ENCODE measurements at places on chromosomes 7 and 10.

GRCh38 chr7:158264881-158265742, 322.5 kb downstream of the PTPRN2 start:
- no peak for DNase-seq

- no peak for DNase-seq
Measured at GRCh38 chr10:69904533-69904932, 102.8 kb downstream of the COL13A1 start.

DNA sequence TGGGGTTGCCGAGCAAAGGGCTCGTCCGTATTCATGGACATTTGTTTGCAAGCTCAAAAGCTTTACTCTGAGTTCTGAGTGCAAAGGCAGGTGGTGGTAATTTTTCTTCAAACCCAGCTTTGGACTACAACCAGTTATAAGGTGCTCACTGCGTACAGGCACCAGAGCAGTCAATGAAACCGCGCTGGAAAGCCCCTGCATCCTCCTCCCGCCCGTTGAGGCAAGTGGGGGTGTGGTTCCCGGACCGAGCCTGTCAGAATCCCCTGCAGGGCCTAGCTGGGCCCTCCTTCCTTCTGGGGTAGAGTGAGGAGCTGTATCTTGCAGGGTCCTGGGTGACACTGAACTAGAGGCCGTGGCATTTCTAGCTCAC, 22.3 kb downstream of the AMZ1 start:
- DNase-seq = peak; percentile 25

DNA sequence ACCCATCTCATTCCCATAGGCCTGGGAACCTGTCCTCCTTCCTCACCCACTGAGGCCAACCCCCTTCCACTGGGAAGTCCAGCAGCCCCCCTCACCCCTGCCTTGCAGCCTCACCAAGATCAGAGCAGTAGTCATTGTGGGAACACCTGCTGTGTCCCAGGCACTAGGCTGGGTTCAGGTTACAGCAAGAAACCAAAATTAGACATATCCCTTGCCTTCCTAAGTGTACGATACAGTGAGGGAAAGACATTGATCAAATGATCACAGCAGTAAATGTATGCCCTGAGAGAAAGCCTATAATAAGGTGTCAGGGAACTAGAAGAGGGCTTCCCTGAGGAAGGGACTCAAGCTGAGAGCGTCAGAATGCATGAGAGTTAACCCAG, 17.0 kb upstream of the C10orf105 start:
- DNase-seq = no peak

DNA sequence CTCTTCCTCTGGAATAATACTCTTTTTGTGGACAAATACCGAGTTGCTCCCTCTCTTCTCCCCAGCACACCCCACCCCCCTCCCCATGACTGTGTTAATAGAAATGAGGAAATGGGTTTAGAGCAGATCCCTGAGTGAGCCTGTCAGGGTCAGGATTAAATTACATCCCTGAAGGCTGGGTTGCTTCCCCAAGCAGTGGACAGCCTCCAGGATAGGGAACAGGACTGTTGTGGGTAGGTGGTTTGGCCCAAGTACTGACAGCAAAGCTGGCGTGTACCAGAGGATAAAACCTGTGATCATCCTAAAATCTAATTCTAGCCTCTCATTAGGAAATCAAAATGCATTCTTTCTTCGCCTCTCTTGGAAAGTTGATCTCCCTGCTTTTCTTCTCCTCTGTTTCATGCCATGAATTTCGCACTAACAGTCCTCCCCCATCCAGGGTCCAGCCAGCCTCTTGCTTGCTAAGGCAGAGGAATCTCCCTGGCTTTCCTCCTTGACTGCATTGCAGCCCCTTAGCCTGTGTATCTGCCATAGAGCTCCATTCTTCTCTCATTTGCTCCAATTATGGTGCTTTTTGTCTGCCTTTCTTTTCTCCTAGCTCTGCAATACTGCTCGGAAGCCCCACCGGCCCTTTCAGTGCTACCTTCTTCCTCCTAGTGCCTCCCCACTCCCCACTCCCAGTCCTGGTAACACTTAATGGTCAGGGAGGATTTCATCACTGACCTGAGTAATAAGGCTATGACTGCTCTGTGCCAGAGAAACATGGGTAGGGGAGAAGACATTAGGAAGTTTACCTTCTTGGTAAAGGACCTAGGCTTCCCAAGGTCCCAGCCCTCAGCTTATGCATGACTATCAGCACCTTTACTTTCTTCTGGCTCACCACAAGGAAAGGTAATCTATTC, 8.4 kb downstream of the LRRC4 start:
- DNase-seq = no peak

DNA sequence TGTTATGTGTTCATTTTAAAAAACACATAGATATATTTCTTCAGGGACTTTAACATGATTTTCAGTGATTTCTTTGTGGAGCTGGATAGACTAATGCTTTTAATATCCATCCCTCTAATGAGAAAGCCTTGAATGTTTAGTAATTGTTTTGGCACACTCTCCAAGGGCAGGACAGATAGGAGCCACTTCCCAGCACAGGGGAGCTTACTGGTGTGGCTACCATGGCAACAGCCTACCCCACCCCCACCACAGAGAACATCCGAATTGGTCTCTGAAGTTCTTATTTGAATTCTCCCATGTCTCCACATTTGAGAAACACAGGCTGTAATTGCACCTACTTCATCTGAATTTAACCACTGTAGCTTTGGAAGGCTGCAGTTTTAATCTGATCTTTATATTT, 87.7 kb downstream of the PRKG1 start:
- no peak for DNase-seq

- no peak for DNase-seq
Measured at GRCh38 chr10:111747751-111748150, 435.8 kb downstream of the GPAM start.

GRCh38 chr10:61832866-61833481, 68.5 kb upstream of the ARID5B start:
- DNase-seq = no peak

GRCh38 chr10:17504547-17505245, 50.3 kb upstream of the ST8SIA6 start:
- DNase-seq = no peak

GRCh38 chr10:107442035-107442505, 277.6 kb upstream of the SORCS1 start:
- no peak for DNase-seq

DNA sequence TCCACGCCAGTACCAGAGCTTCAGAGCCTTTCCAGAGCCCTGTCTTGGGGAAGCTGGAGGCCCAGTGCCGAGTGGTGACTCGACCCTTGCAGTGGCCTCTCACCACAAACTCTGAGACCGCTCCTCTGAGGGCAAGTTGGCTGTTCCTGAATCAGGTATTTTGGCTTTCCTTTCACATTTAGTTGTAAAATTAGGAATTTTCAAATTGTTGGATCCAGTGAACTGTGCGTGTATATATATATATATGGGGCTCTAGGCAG, 128.7 kb upstream of the UNC5B start:
- DNase-seq = no peak

DNA sequence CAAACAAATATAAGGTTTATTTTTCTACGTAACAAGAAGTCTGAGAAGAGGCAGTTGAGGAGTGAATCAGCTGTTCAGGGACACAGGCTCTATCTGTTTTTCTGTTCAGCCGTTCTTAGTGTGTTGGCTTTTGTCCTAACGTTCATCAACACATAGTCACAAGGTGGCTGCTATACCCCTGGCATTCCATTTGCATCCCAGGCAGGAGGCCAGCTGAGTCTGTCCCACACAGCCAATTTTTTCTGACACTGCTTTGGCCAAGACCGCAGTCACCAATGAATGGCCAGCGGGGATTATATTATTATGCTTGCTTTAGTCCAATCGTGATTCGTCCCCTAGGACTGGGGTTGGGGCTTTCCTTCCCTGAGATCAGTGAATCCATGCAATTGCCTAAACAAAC, 143.4 kb upstream of the CHST15 start:
- DNase-seq = no peak

DNA sequence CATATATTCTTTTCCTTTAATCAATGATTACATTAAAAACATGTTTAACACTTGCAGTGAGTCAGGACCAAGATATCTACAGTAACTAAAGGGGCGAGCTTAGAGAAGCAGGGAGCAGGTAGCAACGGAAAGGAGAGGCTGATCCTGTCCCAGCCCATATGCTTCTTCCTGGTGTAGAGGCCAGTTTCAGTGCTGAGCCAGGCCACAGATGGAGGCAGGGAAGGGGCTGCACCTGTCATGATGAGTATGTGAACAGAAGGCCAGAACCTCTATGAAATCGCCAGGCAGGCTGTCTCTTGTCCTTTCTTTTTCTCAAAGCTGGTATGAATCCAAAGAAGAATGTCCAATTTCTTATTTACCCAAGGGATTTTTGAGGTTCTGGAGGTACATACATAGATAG, 16.3 kb downstream of the REEP3 start:
- DNase-seq = no peak

All from activated CD4-positive, alpha-beta T cell treated with anti-CD3 and anti-CD28 coated beads for 1 hour (primary cell).